Activated gamma-delta T cell treated with anti-CD3 and anti-CD28 coated beads, Interleukin-2, amount 50 U/mL, for 16 hours (primary cell): ENCODE measurements at places on chromosomes 1 and 21.

- no peak for DNase-seq
These were observed 56.0 kb upstream of the PLXNA2 start for GRCh38 chr1:208300084-208300770.

GRCh38 chr1:234001817-234002216 is 97.3 kb downstream of the SLC35F3 start:
- DNase-seq: no peak

GRCh38 chr1:173117108-173117633 is 66.4 kb upstream of the TNFSF18 start:
- DNase-seq: no peak

DNA sequence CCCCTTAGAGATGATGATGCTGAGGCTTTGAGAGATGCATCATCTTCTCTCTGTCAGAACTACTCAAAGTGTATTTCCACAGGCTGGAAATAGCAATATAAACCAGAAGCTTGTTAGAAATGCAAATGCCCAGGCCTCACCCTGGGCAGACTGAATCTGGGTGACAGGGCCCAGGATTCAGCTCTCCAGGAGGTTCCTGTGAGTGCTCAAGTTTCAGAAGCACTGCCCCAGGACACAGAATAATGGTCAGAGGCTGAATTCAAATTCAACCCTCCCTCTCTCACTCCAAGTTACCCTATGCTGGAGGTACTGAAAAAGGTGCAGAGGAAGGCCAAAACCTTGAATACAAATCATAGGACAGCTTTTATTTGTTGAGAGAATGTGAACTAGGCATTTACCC is 98.5 kb upstream of the NGF start:
- no peak for DNase-seq

GRCh38 chr1:201718346-201719202 is 110.4 kb upstream of the IPO9 start:
- DNase-seq: no peak

DNA sequence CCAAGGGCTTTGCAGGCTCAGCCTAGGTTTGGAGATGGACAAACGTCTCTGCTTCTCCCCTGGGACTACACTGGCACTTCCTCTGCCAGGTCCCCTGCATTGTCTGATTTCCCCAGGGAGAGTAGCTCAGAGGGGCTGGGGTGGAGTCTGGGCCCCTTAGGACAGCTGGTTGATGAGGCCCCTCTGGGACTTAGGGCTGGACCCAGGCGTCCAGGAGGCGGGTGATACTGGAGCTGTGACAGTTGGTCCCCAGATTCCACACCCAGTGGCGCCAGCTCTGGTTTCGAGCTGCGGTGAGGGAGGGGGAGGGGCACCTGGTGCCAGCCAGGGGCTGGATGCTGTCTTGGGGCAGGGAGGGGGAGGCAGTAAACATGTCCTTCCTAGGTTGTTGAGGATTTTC is 7.4 kb upstream of the MEX3A start:
- no peak for DNase-seq

GRCh38 chr1:25563330-25564215 is 20.2 kb downstream of the LDLRAP1 start:
- no peak for DNase-seq

- DNase-seq: no peak
These were observed 3.2 kb upstream of the NBPF3 start for GRCh38 chr1:21436488-21437340.

- DNase-seq: no peak
These were observed 3.5 kb downstream of the PPP1R15B start for GRCh38 chr1:204408074-204408507.
